ENCODE measurements at places on chromosomes 7 and 10. TPM values are rescaled to one million over a fixed set of nuclear protein-coding genes. Genes with fewer than 3 reads are reported as not detected.

SLC13A1 gene
- total RNA-seq: not detected

GNAT3 gene
- not detected for total RNA-seq

SLIT1 gene
- 2.6 TPM for total RNA-seq

WIPF3 gene
- 2.0 TPM for total RNA-seq

CALHM2 gene
- total RNA-seq: 5.9 TPM

KCND2 gene
- not detected for total RNA-seq

GJD4 gene
- not detected for total RNA-seq

PDIA4 gene
- 281 TPM for total RNA-seq

GATA3 gene
- total RNA-seq: 5.9 TPM

GARIN1A gene
- total RNA-seq: 1.2 TPM

AQP1 gene
- total RNA-seq: 0.57 TPM

TMEM236 gene
- total RNA-seq: 0.05 TPM

CDNF gene
- total RNA-seq: 0.39 TPM

DNA sequence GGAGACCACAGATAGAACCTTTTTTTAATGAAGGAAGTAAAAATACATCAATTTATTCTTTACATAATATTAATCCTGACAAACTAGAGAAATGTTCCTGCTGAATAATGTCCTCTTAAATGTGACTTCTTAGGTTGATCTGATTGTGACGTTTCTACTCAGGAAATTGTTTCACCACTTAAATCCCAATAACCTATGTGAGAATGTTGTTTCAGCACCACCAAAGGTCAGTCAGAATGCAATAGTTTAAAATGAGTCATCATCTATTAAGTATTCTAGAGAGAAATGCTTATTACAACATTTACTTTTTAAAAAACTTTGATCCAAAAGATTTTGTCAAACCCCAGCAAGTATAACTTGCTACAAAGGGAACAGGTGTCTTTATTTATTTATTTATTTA lies 155.4 kb upstream of the CACNA2D1 start:
- no peak for DNase-seq

GRCh38 chr10:99372546-99373271 lies 43.6 kb downstream of the CNNM1 start:
- DNase-seq: no peak

- no peak for DNase-seq
Measured at GRCh38 chr10:35652824-35653223, 10.7 kb upstream of the FZD8 start.

- DNase-seq: no peak
Measured at GRCh38 chr7:135773464-135773863, 24.9 kb upstream of the FAM180A start.

DNA sequence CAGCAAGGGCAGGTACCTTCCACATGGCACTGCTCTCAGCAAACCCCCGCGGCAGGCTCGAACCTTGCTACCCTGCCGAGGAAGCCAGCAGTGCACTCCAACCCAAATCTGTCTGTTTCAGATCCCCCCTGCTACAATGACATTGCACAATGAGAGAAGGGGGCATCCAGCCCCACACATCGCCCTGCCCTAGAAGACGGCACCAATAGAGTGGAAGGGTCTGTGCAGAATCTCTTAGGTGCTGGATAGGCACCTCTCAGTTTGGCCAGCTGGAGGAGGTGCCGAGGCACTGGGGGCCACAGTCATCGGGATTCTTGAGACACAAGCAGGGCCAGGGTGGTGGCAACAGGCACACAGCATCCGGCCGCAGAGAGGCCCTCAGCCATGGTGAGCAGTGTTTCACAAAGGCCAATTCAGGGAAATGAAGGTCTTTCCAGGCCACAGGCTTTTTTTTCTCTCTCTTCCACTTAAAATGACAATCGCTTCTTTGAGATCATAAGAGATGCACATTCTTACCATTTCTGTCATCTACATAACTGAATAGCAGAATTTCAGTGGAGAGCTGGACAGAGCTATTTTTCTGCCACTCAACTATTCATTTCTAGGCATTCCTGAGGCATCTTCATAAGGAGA lies 281.3 kb downstream of the TNS3 start:
- no peak for DNase-seq

DNA sequence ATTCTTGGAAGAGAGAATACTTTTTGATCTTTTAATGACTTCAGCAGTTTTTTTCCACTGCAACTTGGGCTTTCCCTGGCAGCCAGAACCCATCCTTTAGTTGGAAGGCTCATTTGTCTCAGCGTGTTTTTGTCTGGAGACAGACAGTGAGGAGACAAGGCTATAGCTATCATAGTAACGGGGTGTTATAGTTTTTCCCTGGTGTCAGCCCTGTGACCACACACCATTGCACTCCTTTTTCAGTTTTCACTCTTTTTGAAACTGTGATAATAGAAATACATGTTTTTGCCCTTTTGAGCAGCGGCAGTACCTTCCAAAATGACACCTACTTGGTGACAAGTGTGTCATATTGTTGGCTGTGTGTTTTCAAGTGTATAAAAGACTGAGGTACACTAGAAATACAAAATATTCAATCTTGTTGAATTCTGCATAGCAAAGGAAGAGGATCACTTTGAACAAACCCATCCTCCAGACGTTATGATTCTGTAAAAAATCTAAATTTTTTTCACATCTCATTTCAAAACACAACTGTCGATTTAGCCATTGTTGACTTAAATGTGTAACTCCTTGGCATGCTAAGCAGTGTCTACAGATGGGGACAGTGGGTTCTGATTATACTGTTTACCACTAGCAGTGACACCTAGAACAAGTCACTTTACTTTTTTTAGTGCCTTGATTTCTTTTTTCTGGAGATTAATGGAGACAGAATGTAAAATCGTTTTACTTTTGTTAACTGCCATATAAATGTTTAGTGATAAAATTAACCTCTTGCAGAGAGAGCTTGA lies 130.1 kb downstream of the EXOC4 start:
- DNase-seq: no peak

GRCh38 chr10:24720096-24720495 lies 3.6 kb downstream of the ARHGAP21 start:
- DNase-seq: no peak

- no peak for DNase-seq
Measured at GRCh38 chr10:16689696-16690095, 127.5 kb downstream of the RSU1 start.

DNA sequence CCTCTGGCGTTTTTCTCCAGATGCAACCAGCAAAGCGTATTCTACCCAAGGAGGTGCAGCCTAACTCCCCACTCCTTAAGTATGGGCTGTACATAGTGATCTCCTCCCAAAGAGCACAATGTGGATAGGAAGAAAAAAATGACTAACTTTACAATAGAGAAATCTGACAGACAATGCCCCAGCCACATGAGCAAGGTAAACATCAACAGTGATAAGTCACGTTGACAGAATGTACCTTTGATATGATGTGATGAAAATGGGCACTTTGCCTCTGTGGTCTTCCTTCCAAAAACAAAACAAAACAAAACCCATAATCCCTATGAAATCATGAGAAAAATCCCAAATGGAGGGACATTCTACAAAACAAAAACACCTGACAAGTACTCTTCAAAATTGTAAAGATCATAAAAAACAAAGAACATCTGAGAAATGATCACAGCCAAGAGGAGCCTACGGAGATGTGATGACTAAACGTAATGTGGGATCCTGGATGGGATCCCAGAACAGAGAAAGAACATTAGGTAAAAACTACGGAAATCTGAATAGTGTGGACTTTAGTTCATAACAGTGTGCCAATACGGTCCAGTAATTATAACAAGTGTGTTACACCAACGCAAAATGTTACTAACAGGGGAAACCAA lies 50.6 kb downstream of the ABLIM1 start:
- no peak for DNase-seq

- no peak for DNase-seq
Measured at GRCh38 chr10:107585630-107586029, 421.1 kb upstream of the SORCS1 start.

- DNase-seq: no peak
Measured at GRCh38 chr10:12299222-12299965, 50.0 kb upstream of the CAMK1D start.

DNA sequence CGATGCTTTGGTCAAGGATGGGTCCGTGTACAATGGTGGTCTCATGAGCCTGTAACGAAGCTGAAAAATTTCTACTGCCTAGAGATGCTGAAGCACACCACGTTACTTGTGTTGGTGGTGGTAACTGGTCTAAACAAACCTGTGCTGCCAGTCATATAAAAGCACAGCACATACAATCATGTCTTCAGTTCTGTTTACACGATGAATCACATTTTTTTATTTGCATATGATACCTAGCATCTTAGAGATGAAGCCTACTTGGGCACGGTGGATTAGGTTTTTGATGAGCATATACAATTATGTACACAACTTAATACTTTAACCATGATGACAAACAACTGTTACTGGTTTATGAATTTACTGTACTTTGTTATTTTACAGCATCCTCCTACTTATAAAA lies 201.0 kb downstream of the ZMYND11 start:
- DNase-seq: no peak

GRCh38 chr7:127920787-127921438 lies 110.3 kb downstream of the LRRC4 start:
- no peak for DNase-seq

DNA sequence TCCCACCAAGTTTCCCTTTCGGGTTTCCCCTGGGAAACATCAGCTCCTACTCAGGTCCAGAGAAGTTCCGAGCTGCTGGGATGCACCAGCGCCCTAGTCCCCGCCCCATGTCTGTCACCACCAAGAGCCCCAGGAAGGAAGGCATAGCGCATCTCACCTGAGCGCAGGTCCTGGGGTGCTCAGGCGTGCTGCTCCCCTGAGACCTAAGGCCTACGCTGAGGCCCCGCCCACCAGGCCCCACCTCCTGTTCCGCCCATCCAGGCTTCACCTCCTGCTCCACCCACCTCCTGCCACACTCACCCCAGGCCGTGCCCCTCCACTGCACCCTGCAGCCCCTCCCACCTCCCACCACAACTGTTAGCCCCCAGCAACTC lies 1.2 kb upstream of the TFR2 start:
- DNase-seq: no peak

- DNase-seq: no peak
Measured at GRCh38 chr10:90587561-90587960, 270.3 kb downstream of the HTR7 start.

DNA sequence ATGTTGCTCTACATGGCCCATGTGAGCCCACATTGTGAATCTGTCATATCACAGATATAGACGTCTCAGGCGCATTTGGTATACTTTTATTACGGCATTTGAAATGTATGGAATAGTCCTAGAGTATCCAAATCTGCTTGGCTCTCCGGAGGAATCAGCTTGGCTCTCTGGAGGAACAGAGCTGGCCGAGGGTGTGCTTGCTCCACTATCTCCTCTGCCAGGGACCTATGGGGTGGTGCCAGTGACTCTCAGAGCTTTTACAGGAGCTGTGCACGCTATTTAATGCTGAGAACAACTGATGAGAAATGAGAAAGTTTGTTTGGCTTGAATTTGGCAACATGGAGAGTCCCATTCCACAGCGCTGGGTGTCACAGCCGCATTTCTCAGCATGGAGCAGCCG lies 144.0 kb downstream of the ZMYND11 start:
- DNase-seq: no peak

DNA sequence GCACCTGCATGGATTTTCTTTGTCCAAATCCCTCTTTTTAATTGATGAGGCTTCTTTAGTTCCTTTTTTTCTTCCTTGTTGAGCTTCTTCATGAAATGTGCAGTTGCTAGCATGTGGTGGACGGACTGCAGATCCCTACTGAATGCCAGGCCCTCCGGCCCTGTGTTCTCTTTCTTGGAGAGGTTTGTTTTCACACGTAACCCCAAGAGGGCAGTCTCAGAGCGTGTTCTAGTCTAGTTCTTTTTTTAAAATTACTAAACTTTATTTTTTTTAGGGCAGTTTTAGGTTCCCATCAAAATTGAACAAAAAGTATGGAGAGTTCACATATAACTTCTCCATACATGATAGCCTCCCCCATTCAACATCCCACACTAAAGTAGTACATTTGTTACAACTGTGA lies 190.0 kb downstream of the CFTR start:
- no peak for DNase-seq

DNA sequence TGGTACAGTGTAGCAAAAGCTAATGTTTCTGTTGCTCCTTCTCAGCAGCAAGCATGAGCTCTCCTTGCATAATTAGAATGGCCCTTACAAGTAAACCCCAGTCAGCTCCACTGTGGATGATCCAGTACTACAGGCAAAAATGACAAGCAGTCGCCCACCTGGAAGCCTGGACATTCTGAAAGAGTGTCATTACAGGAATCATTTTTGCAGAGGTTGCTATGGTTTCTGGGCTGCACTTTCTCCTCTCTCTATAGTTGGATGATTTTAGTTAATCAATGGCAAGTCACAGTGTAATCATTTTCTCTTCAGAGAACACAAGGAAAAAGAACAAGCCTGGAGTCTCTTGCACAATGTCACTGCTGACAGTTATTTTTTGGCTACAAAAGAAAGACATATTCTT lies 102.9 kb upstream of the MYO3A start:
- no peak for DNase-seq

DNA sequence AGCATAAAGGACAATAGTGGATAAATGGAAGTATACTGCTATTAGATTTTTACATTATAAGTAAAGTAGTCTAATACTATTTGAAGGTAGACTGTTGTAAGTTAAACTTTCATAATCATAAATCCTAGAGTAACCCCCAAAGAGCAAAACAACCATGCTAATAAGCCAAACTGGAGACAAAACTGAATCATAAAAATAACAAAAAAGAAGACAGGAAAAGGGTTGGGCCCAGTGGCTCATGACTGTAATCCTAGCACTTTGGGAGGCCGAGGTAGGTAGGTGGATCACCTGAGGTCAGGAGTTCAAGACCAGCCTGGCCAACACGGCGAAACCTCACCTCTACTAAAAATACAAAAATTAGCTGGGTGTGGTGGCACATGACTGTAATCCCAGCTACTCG lies 9.7 kb downstream of the CACUL1 start:
- DNase-seq: no peak

DNA sequence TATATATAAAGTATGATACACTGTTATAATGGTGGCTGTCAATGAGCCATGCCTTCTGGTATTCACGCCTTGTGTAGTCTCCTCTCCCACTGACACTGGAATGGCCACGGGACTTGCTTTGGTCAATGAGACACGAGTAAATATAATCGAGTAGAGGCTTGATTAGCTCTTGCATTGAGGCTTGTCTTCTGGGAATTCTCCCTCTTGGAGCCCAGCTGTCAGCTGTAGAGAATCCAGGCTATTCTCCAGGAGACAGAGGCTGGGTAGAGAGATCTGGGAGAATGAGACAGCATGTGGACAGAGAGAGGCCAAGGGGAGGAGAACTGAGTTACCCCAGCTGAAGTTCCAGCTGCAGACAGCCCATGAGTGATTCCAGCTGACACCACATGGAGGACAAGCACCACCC lies 25.2 kb upstream of the PLCE1 start:
- DNase-seq: no peak
